ENCODE measurements at places on chromosomes 3 and 15.

DNA sequence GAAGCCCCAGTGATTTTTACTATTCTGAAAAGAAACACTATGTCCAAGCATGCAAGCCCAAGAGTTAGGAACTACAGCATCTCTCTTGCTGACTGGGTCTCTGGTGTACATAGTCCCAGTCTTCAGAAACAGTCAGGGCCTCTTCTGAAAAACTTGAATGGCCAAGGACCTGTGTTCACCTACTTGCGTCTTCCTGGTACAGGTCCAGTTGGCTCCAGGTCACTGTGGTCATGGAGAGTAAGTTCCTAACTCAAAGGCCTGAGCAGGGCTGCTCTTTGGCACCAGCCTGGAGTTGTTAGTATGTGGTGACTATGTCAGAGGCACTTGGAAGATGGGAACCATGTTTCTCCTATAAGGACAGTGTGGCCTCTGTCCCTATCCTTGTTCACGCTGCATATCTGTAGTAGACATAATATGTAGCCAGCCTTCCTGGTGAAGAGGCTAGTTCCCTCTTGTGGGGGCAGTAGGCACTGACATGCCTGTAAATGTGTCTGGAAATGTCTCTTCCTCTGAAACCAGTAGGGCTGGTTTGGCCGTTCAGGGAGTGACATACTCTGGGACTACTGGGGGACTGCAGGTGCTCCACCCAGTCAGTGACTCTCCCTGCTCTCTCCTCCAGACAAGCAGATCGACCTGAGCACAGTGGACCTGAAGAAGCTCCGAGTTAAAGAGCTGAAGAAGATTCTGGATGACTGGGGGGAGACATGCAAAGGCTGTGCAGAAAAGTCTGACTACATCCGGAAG, 2.6 kb upstream of the RBM15B start:
- no peak for DNase-seq

DNA sequence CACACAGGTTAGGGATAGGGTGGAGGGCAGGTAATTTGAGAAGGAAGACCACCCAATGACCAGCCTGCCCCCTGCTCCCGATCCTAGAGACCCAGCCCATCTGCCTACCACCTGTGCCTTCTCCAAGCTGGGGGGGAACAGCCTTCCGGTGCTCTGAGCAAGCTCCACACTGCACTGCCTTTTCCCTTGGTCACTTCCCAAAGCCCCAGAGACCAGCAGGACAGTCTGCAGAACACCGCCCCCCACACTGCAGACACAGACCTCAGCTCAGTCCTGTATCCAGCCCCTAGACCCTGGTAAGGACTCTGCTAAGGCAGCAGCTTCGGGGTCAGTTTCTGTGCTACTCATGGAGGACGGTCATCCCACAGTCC, 156.9 kb downstream of the MEGF11 start:
- DNase-seq, result no peak

GRCh38 chr3:44955917-44956316, 20.1 kb downstream of the ZDHHC3 start:
- DNase-seq, result no peak

DNA sequence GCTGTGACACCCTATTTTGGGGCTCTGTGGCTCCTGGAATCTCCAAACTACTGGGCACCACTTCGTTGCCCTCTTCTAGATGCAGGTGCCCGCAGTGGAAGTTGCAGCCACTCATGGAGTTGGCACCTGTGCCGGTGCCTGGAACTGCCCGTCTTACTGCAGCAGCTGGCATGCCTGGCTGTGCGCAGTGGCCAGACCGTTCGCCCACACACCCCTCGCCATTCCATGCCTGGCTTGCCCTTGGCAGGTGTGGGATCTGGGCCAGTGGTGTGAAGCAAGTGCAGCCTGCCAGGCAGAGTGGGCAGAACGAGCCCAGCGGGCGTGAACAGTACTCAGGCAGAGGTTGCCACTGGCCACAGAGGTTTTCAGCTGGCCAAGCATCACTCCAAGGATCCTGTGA, 1286.7 kb downstream of the ROBO1 start:
- no peak for DNase-seq

DNA sequence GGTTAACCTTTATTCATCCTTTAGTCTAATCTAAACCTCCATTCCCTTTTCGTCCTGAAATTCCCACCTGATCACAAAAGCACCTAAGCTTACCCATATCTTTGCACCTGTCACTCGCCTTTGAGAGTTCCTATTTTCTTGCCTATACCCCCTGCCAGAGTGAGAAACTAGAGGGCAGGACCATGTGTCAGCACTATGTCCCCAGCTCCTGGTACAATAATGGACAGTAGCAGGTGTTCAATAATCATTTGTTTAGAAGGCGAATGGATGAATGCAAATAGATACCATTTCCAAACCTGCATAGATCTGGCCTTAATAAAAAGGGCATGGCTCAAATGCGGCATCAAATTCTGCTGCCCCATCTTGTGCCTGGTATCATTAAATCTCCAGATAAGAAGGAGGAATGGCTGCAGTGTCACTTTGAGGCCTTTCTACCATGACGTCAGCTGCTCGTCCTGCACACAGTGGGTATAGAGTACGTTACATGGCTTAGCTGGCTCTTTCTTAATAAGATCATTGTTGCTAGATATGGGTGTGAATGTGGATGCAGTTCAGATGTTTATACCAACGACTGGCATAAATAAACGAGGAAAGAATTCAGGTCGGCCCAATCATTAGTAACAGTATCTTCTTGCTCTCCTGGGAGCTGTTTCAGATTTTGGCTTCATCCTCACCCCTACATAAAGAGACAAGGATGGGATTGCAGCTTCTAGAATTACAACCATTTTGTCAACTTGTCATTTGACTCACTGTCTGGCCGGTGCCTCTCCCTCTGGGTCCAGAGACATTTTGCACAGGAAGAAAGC, 148.7 kb downstream of the RORA start:
- no peak for DNase-seq

DNA sequence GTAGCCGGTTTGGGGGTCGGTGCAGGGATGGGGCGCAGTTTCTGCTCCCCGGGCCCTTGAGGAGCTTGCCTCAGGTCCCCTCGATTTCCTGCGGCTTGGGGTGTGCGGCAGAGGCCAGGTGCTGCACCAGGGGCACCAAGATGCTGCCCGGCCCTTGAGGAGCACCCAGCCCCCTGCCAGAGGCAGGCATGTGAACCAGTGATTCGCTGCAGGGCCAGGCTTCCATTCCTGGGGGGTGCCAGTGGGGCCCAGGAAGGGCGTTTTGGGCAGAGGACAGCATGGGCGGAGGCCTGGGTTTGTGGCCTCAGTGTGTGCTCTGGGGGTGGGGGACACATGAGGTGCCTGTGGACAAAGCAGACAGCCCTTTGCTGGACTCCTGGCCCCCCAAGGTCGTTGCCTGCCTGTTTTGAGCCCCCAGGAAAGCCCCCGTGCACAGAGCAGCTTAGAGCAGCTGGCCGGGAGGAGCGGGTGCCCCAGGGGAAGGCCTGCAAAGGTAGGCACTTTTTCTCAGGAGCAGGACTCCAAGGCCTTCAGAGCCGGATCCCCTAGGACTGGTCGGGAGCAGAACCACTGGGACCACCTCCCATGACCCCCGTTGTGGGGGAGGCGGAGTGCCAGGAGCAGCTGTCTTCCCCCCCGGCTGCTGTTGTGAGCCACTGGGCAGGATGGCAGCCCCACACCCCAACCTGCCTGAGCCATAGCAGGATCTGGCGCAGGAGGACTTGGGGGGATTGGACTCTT, 1.6 kb downstream of the PLXNA1 start:
- DNase-seq, result no peak

GRCh38 chr3:163384383-163384782, 1693.9 kb downstream of the SI start:
- no peak for DNase-seq

GRCh38 chr3:48057521-48057920, 41.3 kb upstream of the MAP4 start:
- DNase-seq, result no peak

DNA sequence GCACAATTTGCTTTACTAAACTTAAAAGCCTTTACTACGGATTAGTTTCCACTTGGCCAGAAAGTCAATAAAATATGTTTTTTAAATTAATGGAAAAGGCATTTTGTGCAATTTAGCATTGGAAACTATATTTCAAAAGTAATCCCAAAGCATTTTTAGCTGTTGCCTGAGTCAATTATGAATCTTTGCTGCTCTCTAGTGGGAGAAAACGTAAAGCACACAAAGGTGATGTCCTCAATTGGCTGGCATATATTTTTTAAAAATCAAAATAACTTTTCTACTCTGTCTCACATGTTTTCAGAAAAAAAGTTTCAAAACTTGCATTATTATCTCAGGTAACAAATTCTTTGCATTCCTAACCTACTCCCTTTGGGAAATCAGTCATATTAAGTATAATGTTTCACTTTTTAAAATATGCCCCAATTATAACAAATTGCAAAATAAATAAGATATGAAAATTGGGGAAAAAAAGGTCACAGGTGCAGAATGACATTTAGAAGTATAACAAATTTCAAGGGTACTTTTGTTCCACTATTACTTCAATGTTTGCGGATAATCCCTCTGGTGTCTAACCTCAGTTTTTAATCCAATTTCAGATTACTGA, 47.2 kb upstream of the TEX55 start:
- no peak for DNase-seq

DNA sequence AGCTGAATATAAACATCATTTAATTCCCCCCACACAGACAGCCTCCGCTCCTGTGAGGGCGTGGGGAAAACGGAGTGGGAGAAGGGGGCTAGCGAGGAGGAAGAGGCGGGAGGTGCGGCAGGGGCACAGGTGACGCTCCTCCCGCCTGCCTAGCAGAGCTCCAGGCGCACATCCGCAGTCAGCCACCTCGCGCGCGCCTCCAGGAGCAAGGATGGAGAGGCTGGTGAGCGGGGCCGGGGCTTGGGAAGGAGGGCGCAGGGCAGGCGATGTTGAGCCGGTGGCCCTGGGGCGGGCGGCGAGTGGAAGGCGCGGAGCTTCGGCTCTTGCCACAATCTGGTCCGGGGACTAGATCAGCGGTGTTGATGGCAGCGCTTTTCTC, at the start of gene CD200:
Gene CD200, plus strand, starts transcription at position 155 of the 379 bp plus-strand sequence. Its CDS starts 57 bp downstream, at position 212.
- DNase-seq, result no peak

DNA sequence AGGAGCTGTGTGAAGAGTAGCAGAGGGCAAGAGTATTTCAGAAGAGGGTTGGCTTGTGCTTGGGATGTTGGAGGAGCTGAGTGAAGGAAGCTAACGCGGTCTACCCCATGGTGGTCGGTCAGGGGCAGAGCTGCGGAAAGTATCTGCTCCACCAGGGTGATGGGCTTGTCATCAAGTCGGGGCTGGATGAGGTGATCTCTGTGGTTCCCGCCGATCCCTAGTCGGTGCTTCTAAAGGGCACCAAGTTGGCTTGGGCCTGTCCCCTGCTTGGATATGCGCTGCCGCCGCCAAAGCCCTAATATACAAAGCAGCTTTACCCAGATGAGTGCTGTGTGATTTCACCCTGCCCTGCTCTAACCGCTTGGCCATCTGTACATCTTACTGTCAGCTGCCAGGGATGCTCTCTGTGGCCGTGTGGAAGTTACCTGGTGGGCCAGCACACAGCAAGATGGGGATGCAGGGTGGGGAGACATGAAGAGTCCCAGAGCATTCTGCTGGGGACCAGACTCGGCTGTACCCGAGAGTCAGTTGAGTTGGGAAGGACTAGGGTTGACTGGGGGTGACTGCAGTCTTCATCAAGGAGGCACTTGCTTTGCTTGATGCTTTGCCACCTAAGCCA, 226.1 kb upstream of the BHLHE40 start:
- DNase-seq, result no peak

GRCh38 chr15:78951841-78952238, 7.0 kb upstream of the CTSH start:
- DNase-seq, result no peak

- DNase-seq, result no peak
Observed at GRCh38 chr3:168116279-168116678, 20.6 kb upstream of the GOLIM4 start.

- DNase-seq, result no peak
Observed at GRCh38 chr3:1506090-1506489, 413.3 kb downstream of the CNTN6 start.

- no peak for DNase-seq
Observed at GRCh38 chr15:65767895-65768294, 24.2 kb downstream of the DENND4A start.

GRCh38 chr3:25894101-25894500, 104.2 kb downstream of the OXSM start:
- DNase-seq, result no peak

- DNase-seq, result no peak
Observed at GRCh38 chr3:56796202-56796601, 5.5 kb downstream of the ARHGEF3 start.

DNA sequence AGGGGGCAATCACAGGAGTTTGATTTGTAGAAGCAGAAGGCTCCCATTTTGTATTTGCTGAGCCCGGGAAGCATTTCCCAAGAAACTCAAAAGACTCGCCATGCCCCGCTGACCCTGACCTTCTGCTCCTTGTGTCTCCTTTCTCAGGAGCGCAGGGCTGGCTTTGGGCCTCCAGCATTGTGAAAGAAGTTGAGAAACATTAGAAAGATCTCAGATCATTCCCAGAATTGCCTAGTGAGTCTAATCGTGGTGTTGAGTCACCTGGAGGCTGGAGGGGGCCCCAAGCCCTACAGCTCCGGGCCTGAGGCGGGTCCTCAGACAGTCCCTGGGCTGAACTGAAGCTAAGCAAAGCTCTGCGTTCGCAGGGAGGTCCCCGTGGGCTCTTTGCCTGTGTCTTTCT, 10.9 kb upstream of the PIGZ start:
- DNase-seq, result no peak

DNA sequence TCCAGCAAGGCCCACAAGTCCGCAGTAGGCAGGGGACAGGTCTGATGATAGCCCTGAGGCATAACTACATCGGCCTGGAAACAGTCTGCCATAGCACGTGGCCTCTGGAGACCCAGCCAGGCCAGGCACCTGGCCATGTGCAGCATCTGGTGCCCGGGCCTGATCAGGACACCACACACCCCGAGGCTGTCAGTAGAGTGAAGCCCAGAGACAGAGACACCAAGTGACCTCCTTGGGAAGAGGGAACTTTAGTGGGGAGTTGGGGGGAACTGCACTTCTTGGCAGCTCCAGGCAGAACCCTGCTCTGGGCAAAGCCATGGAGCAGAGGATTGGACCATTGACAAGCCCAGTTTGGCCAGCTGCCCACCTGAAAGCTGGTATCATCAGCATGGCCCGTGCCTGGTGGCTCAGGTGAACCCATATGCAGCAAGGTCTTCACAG, 1.2 kb downstream of the SHISA5 start:
- DNase-seq, result peak; percentile 21

DNA sequence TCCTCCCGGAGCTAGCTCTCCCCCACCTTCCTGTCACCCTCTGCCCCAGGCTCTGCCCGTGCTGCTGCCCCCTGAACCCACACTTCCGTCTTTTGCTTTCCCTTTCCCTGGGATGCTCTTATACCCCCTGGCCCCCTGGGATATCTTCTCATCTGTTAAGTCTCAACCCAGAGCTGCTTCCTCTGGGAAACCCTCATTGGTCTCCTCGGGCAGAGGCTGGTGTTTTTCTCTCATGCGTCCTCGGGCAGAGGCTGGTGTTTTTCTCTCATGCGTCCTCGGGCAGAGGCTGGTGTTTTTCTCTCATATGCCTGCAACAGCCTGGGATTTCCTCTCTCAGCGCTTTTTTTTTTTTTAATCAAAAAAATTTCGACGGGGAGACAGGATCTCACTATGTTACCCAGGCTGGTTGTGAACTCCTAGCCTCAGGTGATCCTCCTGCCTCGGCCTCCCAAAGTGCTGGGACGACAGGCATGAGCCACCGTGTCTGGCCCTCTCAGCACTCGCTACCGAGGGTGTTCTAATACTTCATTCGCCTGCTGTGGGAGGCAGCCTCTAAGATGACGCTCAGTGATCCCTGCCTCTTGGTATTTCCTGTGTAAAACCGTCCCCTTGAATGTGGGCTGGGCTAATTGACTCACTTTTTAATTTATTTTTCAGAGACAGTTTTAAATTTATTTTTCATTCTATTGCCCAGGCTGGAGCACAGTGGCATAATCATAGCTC, 62.7 kb upstream of the TFRC start:
- DNase-seq, result no peak

Data from C1 segment of cervical spinal cord (tissue), 14 donors.